Aorta (tissue), 5 donors: ENCODE measurements at places on chromosomes 6 and 20. TPM values are rescaled to one million over a fixed set of nuclear protein-coding genes. Genes with fewer than 3 reads are reported as not detected.

Gene ESR1
- 12.3 TPM for total RNA-seq

Gene SLC22A3
- total RNA-seq: 61.0 TPM

DNA sequence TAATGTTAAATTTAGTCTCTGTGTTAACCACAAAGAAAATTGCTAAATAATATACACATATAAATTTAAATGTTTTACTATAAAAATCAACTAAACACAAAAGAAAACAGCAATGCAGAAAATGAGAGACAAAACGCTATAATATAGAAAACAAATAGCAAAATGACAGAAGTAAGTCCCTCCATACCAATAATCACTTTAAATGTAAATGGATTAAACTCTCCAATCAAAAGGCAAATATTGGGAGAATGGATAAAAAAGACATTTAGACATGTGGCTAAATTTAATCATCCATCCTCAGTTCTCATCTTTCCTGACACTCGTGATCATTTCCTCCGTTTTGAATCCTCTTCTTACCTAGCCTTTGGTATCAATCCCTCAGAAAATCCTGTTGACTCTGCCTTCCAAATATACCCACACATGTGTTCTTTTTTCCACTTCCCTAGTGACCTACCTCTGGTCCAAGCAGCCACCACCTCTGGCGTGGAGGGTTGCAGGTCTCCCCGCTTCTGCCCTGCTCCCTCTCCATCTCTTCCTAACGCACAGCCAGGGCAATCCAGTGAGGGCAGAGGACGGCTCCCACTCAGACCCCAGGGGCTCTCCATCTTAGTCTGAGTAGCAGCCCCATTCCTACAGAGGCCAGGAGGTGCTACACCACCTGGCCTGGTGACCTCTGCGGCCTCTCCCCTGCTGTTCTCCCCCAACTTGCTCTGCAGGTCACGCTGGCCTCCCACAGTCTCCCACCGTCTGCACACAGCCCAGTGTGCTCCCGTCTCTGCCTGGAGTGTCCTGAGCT lies 149.2 kb downstream of the RNASET2 start:
- DNase-seq: no peak

DNA sequence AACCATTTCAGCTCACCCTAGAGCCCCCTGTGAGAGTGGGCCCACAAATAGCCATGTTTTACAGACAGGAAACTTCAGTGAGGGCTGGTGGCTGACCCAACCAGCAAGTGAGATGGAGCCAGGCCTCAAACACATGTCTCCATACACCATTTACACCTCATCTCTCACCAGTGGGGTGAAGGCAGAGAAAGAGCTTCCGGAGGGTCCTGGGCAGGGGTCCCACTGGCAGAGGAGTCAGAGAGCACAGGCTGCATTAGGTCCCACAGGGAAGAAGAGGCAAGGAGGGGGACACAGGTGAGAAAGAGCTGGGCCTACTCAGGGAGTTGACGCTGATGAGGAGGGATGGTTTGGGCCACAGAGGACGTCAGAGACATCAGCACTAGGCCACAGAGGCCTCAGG lies 172.6 kb downstream of the VEGFA start:
- DNase-seq: no peak

DNA sequence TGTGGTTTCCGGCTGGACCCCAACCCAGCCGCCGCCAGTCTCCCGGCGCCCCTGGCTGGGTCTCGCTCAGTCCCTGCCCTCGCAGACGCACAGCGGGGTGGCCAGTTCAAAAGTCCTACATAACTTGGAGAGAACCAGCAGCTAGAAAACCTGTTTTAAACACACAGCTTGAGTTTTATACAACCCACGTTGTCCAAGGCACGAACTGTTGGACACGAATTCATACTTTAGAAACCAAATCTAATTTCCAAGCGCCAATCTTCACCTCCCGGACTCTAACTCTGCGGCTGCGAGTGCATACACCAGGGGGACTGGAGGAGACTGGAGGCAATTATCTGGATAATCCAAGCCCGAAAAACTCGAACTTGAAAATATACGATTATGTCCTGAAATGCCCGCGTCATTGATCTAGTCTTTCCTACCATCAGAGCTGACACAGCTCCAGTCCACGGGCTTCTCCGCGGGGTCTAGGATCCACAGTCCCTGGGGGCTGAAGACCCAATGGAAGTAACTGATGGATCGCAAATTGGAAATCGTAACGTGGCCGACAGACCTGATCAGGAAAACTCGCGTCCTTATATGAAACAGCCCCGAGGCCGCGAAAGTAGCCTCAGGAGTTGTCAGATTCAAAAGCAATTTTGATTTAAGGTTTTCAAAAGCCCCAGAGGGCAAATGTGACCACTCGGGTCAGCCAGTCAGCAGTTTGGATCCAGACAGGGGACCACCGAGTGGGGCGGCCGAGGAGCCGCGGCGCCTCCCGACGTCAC lies 843 bp upstream of the HEY2 start:
- no peak for DNase-seq
